HCT116 (cell line): ENCODE measurements at places on chromosomes 2 and 18. TPM values are rescaled to one million over a fixed set of nuclear protein-coding genes. Genes with fewer than 3 reads are reported as not detected.

DNA sequence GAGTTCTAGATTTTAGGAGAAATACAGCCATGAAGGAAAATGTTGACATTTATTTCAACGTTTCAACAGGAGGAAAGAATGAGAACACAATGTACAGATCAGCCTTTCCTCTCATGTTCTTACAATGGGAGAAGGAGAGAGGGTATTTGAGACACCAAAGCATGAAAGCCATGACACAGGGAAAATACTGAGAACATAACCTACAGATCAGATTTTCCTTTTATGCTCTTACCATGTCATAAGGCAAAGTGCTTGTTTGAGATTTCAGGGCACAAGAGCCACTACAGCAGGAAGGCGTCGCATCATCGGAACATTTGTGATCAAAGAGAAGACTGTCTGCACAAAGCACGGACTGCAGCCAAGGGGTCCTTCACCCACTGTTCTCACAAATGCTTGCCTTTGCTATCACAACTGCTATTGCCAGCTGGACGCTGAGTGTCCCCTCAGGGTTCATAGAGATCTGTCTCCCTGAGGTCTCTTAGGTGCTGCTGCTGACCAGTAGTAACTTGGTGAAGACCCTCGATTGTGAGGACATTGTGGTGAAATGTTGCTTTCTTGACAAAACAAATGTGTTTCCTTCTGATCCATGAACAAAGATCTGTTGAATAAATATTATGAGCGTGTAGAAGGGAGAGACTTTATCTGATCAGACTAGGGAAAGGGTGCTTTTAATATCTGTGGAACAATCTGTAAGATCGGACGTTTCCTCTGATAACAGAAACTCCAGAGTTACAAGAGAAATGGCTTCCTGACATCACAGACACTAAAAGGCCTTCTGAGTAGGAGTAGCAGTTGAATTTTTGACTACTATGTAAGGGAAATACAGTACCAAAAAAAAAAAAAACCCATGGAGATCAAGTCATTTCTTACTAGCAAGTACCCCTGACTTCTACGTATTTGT is 6.4 kb upstream of the IL1RL1 start:
- no peak for DNase-seq
- H3K4me3 ChIP-seq, result no peak overlapping the region
- no peak overlapping the region for H3K27ac ChIP-seq
- H3K4me1 ChIP-seq, result 0 out of 2 replicates have a peak, but pooled peaks cover 3% of the 10 kb centered on the region

DNA sequence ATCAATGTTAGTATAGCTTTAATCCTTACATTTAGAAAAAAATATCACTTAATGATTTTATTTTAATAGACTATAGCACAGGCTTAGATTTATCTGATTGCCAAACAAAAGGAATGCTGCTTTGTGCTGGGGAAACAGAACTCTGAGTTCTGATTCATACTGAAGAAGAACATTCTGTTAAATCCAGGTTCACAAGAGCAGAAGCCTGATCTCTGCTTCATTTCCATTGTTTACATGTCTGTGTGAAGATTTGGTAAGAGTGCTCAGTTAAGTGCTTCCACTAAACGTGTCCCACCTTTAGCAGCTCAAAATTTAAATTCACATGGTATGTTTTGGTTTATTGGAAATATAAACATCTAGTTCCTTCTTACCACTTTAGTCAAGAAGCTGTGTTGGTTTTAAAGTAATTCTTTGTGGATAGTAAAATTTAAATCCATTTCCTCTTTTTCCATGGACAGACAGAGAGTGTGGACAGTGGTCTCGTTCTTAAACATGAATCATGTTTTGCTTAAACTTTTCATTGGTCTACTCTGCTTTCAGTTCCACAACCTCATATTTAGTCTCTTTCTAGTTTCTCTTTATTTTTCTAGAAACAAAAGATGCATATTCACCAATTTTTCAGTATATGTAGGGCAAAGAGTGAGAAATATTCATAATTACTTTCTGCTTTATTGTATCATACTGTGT is 59.1 kb downstream of the NYAP2 start:
- no peak overlapping the region for H3K4me3 ChIP-seq
- H3K27ac ChIP-seq, result no peak overlapping the region
- no peaks in the 10 kb centered on the region for H3K27me3 ChIP-seq
- H3K4me1 ChIP-seq, result no peaks in the 10 kb centered on the region

- no peaks in the 10 kb centered on the region for H3K4me1 ChIP-seq
- H3K27ac ChIP-seq, result no peak overlapping the region
- no peak for DNase-seq
- no peaks in the 10 kb centered on the region for H3K36me3 ChIP-seq
- no peaks in the 10 kb centered on the region for H3K27me3 ChIP-seq
- no peak overlapping the region for H3K4me3 ChIP-seq
Measured at GRCh38 chr2:141767051-141767450, 363.8 kb downstream of the LRP1B start.

The FAM98A gene
- 42.9 TPM for total RNA-seq

The SERPINB12 gene
- not detected for total RNA-seq
